Caco-2 (cell line): ENCODE measurements at places on chromosomes 13 and 19. TPM values are rescaled to one million over a fixed set of nuclear protein-coding genes. Genes with fewer than 3 reads are reported as not detected.
A peak's percentile ranks its signal among the peaks of the same experiment; 100 is the strongest.

Gene KDM4B
- total RNA-seq = 27.4 and 30.9 TPM in 2 replicates

Gene KLK13
- total RNA-seq = not detected in 2 replicates

Gene OR2Z1
- total RNA-seq = not detected in 2 replicates

DNA sequence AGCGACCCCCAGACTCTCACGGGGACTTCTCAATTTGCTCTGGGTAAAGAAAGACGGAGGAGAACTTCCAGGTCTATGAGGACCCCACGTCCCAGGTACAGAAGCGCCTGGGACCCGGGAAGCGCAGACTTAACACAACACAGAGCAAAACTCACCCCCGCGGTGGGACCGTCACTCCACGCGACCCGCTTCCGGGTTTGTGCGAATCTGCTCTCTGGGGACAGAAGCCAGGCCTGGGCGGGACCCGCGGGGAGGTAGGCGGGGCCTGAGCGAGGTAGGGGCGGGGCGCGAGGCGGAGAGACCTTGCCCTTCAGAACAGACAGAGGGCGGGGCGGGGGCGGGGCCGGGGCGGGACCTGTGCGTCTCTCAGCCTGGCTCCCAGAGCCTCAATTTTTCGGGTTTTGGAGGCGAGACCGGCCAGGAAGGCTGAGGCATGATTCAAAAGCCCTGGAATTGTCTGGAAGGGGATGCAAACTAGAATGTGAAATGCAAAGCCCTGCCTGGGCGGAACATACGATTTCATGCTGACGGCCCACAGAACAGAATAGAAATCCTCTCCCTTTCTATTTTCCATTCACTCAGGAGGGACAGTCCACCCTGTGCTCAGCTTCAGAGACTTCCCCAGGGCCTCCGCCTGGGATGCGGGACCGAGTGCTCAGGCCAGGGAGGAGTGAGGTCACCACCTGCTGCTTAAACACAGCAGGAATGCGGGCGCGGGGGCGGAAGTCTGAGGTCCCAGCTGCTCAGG, 19.3 kb upstream of the ZNF888 start:
- peak; percentile 94 for DNase-seq
- peak overlapping the region; percentile 92 for H3K27ac ChIP-seq
- no peaks in the 10 kb centered on the region for H3K27me3 ChIP-seq
- H3K4me3 ChIP-seq = peak overlapping the region; percentile 87
- no peaks in the 10 kb centered on the region; the same call in 1 of the 2 replicates for H3K36me3 ChIP-seq

DNA sequence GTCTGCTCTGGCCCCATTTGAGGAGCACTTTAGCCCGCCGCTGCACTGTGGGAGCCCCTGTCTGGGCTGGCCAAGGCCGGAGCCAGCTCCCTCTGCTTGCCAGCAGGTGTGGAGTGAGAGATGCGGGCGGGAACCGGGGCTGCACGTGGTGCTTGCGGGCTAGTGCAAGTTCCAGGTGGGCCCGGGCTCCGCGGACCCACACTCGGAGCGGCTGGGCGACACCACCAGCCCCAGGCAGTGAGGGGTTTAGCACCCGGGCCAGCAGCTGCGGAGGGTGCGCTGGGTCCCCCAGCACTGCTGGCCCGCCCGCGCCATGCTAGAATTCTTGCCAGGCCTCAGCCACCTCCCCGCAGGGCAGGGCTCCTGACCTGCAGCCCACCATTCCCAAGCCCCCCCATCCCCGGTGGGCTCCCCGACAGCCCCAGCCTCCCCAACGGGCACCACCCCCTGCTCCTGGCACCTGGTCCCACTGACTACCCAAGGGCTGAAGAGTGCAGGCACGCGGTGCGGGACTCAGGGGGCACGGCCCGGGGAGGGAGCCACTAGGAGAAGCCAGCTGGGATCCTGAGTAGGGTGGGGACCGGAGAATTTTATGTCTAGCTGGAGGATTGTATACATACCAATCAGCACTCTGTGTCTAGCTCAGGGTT, 19.1 kb downstream of the COMMD6 start:
- H3K4me1 ChIP-seq = no peaks in the 10 kb centered on the region
- no peak overlapping the region for H3K4me3 ChIP-seq
- no peaks in the 10 kb centered on the region for H3K36me3 ChIP-seq
- no peaks in the 10 kb centered on the region for H3K27me3 ChIP-seq
- H3K27ac ChIP-seq = no peak overlapping the region

- peak; percentile 38 for DNase-seq
- H3K27me3 ChIP-seq = no peaks in the 10 kb centered on the region
- no peaks in the 10 kb centered on the region for H3K36me3 ChIP-seq
- no peak overlapping the region for H3K4me3 ChIP-seq
- no peaks in the 10 kb centered on the region for H3K4me1 ChIP-seq
- no peak overlapping the region for H3K27ac ChIP-seq
Measured at GRCh38 chr19:50759886-50760285, 10.4 kb upstream of the GPR32 start.

DNA sequence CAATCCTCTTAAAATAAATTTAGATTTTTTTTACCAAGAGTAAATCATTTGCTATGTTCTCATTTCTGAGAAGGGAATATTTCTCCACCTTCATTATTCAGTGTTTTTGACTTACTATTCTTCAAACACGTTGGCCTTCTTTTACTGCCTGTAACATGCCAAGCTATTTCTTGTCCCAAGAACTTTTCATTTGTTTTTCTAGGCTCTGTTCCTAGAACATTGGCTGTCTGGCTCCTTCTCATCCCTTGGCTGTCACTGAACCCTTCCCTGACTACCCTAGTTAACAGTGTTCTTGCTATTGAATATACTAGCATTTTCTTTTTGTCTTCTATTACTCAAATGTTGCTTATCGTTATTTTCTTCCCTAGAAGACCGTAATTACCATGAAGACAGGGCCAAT, 248.1 kb downstream of the ITGBL1 start:
- H3K36me3 ChIP-seq = no peaks in the 10 kb centered on the region
- DNase-seq = no peak
- H3K27ac ChIP-seq = no peak overlapping the region
- H3K4me1 ChIP-seq = no peaks in the 10 kb centered on the region
- no peak overlapping the region for H3K4me3 ChIP-seq

GRCh38 chr19:2853015-2853606, 11.8 kb downstream of the ZNF555 start:
- no peaks in the 10 kb centered on the region for H3K27me3 ChIP-seq
- H3K4me1 ChIP-seq = no peaks in the 10 kb centered on the region
- H3K4me3 ChIP-seq = no peak overlapping the region
- H3K27ac ChIP-seq = no peak overlapping the region
- no peak for DNase-seq

- no peak overlapping the region for H3K27ac ChIP-seq
- DNase-seq = no peak
- H3K27me3 ChIP-seq = no peaks in the 10 kb centered on the region
Measured at GRCh38 chr19:2774953-2775555, 8.0 kb downstream of the SGTA start.
